Activated T-cell treated with anti-CD3 and anti-CD28 coated beads, Interleukin-2, amount 50 U/mL, for 72 hours (primary cell): ENCODE measurements at places on chromosomes 5 and 9.

DNA sequence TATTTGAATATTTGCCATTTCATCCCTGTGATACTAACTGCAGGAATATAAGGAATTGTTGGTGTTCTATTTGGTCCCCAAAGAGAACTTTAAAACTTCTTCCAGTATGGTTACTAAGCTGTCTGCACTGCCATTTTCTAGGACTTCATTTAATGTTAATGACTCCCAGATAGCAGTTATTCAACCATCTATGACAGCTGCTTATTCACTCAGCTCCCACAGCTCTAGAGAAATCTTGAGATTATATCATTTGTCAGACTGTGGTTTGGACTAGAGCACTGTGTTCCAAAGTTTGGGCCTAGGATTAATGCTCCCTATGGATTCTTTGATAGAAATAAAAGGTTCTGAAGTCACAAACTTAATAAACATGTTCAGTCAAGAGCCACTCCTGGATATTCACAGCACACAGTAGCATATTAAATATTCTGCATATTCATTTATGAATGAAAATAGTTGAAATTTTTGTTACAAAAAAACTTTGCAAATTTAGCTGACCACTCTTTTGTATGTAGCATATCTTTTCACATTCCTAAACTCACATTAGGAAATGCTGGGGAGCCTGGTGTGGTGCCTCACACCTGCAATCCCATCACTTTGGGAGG, 173.7 kb downstream of the NFIB start:
- no peak for DNase-seq

GRCh38 chr5:53063176-53063575, 46.4 kb downstream of the MOCS2 start:
- no peak for DNase-seq

DNA sequence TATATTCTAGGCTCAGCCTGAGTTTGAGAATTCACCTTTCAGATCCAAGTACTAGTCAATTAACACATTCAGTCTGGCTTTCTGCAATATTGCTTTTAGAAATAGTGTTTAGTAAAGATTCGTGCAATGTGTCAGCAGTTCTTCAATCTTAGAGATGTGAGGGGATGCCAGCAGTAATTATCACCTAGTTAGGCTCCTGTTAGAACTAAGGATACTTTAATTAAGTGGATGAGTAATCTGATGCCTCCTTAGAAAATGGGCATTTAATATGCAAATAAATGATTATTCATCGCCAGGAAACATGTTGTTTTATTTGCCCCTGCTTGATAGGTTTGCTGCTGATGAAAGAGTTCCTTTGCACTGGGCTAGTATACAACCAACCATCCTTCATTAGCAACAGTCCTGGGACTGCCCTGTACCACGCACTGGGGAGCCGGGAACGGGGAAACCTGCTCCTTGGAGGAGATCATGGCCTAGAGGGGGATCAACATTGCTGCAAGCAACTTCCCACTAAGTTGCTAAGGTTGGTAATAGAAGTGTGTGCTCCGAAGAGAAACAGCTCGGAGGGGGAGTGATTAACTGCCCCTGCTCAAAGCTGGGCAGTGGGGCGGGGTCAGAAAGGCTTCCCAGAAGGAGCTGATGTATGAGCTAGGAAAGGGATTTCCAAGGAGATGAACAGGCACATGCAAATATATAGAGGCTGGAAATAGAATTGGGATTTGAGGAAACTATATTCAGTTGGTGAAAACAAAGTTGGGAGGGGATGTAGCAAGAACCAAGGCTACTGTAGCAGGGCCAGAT, 231.8 kb downstream of the DRD1 start:
- no peak for DNase-seq

DNA sequence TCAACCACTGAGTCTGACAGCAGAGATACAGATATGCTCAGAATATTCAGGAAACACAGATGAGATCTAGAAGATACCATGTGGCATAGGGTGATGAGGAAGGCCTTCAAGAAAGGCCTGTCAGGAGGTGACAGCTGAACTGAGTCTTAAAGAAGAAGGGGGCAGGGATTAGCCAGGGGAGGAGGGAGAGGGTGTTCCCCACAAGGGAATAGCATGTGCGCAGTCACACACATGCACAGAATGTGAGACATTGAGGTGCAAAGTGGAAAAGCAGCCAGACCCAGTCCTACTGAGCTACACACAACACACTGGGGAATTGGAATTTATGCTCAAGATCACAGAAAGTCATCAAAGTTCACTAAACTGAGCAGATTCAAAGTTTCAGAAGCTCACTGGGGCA, 3.0 kb upstream of the SLC25A48 start:
- no peak for DNase-seq

DNA sequence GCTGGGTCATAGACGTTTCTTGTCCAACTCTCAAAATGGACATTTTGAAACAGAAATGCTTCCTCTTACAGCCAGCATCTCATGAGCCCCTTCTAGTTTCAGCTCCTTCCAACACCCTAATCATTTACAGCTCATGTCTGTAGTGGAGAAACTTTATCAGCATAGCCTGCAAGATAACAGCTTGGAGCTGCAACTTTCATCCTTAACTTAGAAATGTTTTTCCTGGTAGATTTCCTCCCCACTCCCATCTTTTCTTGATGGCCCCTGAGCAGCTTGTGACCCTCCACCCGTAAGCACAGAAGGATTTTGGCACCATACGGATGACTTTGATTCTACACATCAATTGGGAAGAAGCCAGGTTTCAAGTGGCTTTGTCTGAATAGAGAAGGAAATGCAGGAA, 53.5 kb upstream of the TGFBR1 start:
- no peak for DNase-seq

DNA sequence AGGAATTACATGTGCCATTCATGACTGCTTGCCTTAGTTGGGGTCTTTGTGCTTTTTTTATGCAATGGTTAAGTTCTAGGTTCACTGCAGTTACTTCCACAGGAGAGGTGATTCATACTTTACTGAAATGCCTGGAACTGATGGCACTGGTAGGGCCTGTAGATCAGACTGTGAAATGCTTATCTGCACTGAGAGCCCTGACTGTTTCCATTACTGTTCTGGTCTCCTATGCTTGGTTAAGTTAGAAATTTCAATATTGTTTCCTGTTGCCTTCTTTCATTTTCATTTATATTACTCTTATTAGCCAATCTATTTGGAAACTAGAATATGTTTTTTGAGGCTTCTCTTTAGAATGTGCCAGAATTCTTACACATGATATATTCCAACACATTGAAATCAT, 484.1 kb upstream of the SEMA6A start:
- no peak for DNase-seq

DNA sequence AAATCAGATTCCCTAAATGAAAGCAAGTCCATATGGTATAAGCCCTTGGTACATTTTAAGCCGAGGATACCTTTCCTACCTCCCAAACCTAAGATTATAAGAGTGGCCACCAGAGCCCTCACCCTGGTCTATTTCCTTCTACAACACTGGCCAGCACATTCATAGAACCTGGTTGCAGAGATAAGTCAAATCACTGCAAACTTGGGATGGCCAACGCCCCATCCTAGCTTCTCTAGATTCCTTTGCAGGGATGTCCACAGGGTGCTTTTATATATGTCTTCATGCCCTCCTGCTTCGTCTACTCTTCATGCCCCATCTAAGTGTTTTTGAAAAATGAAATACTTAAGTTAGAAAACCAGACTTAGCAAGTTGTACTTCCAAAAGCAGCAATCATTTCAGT, 41.8 kb downstream of the SH3RF2 start:
- DNase-seq: no peak

DNA sequence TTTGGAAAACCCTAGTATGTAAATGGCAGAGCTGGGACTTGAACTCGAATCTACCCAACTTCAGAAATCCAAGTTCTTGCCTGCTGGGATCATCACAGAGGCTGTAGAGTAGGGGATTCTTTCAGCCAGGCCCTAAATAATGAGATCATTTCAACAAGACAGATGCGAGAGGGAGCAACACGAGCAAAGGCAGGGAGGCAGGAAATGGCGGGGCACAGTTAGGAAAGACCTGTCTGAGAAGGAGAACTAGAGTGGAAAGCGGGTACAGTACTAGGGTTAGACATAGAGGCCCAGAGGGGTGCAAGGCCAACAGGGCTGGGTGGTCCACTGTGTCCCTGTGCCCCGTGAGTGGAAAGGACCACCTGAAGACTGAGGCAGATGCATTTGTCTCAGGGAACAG, 46.1 kb downstream of the MVB12B start:
- DNase-seq: no peak

DNA sequence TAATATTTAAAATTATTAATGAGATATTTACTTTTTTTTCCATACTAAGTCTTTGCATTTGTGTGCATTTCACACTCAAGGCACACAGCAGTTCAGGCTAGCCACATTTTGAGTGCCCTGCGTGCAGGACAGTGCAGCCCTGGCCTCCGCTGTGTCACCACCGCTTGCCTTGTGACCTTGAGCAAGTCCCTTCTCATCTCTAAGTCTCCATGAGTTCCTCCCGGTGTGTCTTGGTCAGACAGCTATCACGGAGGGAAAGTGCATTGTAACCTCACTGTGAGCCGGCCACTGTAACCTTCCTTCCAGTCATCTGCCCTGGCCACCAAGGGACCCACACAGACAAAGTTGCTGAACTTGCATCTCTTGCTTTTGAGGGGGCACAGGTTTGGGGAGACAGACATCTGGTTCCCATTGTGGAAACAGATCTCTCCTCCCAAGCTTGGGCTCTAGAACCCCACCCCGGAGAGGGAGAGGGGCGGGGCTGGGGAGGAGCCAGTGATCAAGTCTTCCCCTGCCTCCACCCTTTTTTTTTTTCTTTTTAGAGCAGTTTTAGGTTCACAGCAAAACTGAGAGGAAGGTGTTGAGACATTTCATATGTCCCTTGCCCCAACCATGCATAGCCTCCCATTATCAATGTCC, 96.8 kb downstream of the C9orf50 start:
- DNase-seq: no peak

DNA sequence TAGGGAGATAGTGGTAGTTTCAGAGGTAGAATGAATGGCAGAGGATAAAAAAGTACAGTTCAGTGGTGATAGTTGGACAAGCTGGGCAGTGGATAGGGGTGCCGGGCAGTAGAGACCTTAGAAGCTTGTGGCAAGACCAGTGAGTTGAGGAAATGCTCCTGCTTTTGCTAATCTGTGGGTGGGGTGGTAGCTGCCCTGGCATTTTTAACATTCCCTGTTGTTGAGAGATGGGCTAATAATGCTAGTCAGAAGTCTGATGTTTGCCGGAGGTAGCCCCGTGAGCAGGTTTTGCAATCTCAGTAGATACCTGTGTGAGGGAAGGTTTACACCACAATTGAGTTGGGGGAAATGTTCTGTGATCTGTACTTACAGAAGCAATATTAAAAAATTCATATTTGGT, 91.1 kb downstream of the TRIO start:
- no peak for DNase-seq

GRCh38 chr5:149837680-149838269, 106.8 kb downstream of the PDE6A start:
- DNase-seq: peak; percentile 43

DNA sequence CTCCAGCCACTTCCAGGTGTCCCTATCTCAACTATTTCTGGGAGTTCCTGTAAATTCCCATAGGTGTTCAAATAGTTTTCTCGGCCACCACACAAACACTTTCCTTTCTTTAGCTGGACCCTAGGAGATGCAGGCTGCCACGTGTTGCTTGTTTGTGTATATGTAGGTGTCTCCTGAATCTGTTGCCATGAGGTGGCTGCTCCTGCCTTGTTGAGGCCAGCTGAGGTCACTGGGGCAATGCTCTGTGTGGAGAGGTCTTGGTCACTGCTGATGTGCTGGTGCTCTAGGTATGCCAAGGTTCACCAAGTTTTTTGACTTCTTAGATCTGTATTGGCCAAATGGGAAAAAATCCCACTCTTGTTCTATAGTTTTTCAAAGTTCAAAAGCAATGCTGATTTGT, 132.5 kb upstream of the CHD1 start:
- no peak for DNase-seq

DNA sequence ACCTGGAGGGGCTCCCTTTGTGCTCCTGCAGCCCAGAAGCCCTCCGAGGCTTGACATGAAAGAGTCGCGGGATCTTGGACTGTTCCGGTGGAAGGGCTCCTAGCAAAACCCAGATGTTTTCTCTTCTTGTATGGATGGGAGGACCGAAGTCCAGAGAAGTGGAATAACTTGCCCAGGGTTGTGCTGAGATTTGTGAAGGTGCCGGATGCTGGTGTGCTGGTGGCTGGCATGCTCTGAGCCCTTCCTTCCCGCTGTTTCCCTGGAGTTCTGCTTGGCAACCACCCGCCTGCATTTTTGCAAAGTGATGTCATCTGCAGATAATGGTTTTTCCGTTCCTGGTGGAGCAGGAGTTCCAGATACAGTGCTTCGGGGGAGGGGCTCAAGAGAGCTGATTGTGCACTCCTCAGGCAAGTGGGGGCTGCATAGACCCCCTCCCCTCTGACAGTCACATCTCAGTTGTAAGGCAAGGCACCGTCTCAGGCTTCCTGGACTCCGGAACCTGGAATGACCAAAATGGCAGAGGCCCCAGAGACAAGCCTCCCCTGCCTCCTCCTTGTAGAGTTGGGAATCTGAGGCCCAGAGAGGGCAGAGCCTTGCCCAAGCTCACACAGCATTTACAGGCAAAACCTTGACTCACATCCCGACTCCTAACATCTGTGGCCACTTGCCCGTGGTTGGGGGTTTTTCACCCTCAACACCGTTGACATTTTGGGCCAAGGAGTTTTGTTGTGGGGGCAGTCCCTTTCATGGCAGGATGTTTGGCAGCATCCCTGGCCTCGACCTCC, 157.0 kb downstream of the RGS3 start:
- DNase-seq: peak; percentile 49

- DNase-seq: no peak
Observed at GRCh38 chr9:121601194-121601593, 50.2 kb upstream of the DAB2IP start.

DNA sequence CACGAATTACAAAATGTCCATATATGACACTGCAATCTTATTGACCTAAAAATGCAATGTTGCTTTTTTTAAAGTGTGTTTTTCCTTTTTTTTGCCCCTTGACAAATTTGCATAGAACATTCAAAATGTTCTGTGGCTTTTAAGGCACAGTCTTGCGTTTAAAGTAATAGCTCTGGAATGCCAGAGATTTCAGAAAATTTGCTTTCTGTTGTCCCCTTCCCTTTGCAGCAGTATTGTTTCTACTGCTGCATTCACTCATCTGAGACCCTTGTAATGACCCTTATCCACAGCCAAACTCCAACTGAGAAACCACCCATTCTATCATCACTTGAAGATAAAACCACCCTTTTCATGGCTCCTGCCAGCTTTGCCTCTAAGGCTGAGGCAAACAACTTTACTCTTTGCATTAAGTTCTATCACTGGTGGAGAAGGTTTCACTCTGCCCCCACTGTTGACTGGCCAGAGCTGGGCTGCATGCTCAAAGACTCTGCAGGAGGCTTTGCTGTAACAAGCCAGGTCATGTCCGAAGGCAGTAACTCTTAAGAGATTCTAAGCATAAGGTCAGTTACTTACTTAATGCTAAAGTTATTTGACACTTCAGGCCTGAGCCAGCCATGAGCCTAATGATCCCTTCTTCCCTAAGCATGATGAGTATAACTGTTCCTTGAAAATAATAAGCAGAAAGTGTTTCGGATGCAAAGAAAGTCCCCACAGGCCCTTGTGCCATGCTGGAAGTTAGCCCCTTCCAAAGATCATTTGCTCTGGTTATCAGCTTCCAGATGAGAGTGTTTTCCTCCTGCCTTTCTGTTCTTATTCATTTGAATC, 101.9 kb downstream of the CD180 start:
- no peak for DNase-seq

GRCh38 chr5:173743641-173744343, 127.3 kb upstream of the BOD1 start:
- DNase-seq: no peak

GRCh38 chr9:98777618-98778017, 18.7 kb downstream of the ANKS6 start:
- no peak for DNase-seq
